ENCODE measurements at places on chromosomes 2 and 18. TPM values are rescaled to one million over a fixed set of nuclear protein-coding genes. Genes with fewer than 3 reads are reported as not detected.

INHA gene
- total RNA-seq = not detected

NOL4 gene
- not detected for total RNA-seq

ZNF24 gene
- 18.8 TPM for total RNA-seq

CIB4 gene
- not detected for total RNA-seq

NAPG gene
- 25.1 TPM for total RNA-seq

BBS5 gene
- total RNA-seq = 3.5 TPM

BOD1L2 gene
- not detected for total RNA-seq

GPD2 gene
- total RNA-seq = 46.2 TPM

POMC gene
- total RNA-seq = 6.3 TPM

DSC2 gene
- total RNA-seq = 0.07 TPM

TBR1 gene
- total RNA-seq = not detected

SP140 gene
- total RNA-seq = 0.20 TPM

LOXL3 gene
- 0.94 TPM for total RNA-seq

LOXHD1 gene
- not detected for total RNA-seq

TTN gene
- 4.7 TPM for total RNA-seq

SLC9A4 gene
- total RNA-seq = not detected

MARCHF4 gene
- 16.3 TPM for total RNA-seq

TMEM178A gene
- not detected for total RNA-seq

FN1 gene
- total RNA-seq = 639 TPM

STAT4 gene
- not detected for total RNA-seq

YIPF4 gene
- total RNA-seq = 13.5 TPM

TFCP2L1 gene
- total RNA-seq = not detected

NEU2 gene
- not detected for total RNA-seq

GLI2 gene
- 0.39 TPM for total RNA-seq

C2orf66 gene
- total RNA-seq = not detected

PLCL1 gene
- 2.0 TPM for total RNA-seq

OSR1 gene
- not detected for total RNA-seq

C2orf72 gene
- total RNA-seq = not detected

ALK gene
- not detected for total RNA-seq

DAW1 gene
- total RNA-seq = 0.25 TPM

RUFY4 gene
- total RNA-seq = not detected

KLF11 gene
- total RNA-seq = 10.7 TPM

MYO3B gene
- total RNA-seq = not detected

SCN7A gene
- total RNA-seq = not detected

TTC32 gene
- total RNA-seq = 1.7 TPM

MAPK4 gene
- not detected for total RNA-seq

ITGA4 gene
- total RNA-seq = 15.3 TPM

SLC4A1AP gene
- 29.7 TPM for total RNA-seq

STK39 gene
- total RNA-seq = 10.0 TPM

ANO7 gene
- total RNA-seq = 1.1 TPM

RAB11FIP5 gene
- 59.0 TPM for total RNA-seq

IL1F10 gene
- total RNA-seq = not detected

CLEC4F gene
- 0.10 TPM for total RNA-seq

RAD51AP2 gene
- total RNA-seq = not detected

SERPINB13 gene
- total RNA-seq = not detected

KRTCAP3 gene
- not detected for total RNA-seq

PPP1R7 gene
- 104 TPM for total RNA-seq

DHX57 gene
- total RNA-seq = 13.1 TPM

CRACDL gene
- total RNA-seq = 13.3 TPM

MRO gene
- not detected for total RNA-seq

GBX2 gene
- 8.1 TPM for total RNA-seq

CXCR1 gene
- total RNA-seq = not detected

SRD5A2 gene
- total RNA-seq = not detected

PTPRN gene
- total RNA-seq = not detected

All from mammary microvascular endothelial cell (primary cell).